ENCODE measurements at places on chromosomes 1 and 21. TPM values are rescaled to one million over a fixed set of nuclear protein-coding genes. Genes with fewer than 3 reads are reported as not detected.

Gene PPM1J
- total RNA-seq: 21.9 TPM

Gene OR4F29
- not detected for total RNA-seq

Gene SYT11
- total RNA-seq: 2.5 TPM

Gene TSTD1
- 347 TPM for total RNA-seq

Gene FOXO6
- total RNA-seq: 9.9 TPM

Gene PRAMEF4
- total RNA-seq: not detected

Gene FAM131C
- 10.9 TPM for total RNA-seq

Gene MAEL
- total RNA-seq: 0.11 TPM

Gene HSPG2
- total RNA-seq: 193 TPM

DNA sequence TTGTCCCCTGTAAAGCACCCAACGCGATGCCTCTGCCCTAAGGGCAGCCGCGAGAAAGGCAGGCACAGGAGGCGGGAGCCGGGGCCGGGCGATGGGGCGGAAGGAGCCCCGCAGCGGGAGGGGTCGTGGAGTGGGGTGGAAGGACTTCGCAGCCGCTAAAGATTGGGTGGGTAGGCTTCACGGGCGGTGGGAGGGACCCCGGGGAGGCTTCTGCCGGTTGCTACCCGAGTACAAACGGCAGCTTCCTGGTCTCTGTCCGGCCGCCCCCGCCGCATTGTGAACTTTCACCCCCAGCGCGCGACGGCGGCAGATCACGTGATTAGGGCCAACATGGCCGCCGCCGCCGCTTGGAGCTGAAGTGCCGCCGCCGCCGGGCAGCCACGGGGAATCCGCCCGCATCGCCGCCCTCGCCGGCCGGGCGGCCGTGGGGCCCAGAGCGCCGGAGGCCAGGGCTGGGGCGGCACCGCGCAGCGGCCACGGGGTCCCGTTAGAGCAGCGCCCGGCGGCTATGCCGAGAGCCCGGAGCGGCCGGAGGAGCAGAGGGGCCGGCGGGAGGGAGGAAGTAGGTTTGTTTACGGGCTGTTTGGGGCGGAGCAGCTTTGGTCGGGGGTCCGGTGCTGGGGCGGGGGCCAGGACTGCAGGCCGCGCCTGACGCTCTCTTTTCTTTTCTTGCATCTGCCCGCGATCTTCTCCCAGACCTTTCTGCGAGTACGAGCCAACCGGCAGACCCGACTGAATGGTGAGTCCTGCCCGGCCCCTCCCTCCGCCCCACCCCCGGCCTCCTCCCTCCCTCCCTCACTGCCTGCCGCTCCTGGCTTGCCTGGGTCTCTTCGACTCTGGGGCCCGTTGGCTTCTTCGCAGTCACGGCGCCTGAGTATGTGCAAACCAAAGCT, 42.4 kb downstream of the TMEM53 start:
- H3K36me3 ChIP-seq: no peaks in the 10 kb centered on the region
- peak overlapping the region; percentile 71 for H3K4me3 ChIP-seq
- H3K27me3 ChIP-seq: no peaks in the 10 kb centered on the region
- DNase-seq: peak; percentile 90

DNA sequence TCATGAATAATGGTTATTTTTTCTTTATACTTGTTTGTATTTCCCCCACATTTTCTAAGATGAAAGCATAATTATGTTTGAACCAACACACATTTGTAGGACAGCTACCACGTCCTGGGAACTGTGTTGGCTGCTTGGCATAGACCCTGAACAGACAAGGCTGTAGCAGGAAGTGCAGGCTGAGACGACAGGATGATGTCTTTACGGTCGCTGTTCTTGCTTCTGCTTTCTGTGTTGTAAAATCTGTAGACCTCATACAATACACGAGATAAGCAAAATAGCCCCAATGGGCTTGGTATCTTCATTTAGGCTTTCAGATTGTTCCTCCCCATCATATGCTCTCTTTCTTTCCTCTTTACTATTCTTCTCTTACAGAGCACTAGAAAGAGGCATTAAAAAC, 23.3 kb upstream of the OTUD3 start:
- no peak overlapping the region for H3K27ac ChIP-seq
- no peak overlapping the region for H3K4me3 ChIP-seq
- no peaks in the 10 kb centered on the region for H3K4me1 ChIP-seq
- H3K27me3 ChIP-seq: peaks cover 27% of the 10 kb centered on the region
- DNase-seq: no peak
- no peaks in the 10 kb centered on the region for H3K36me3 ChIP-seq

GRCh38 chr1:68228851-68229250, 3.5 kb downstream of the WLS start:
- H3K27me3 ChIP-seq: peaks cover 2% of the 10 kb centered on the region
- no peak for DNase-seq
- peak overlapping the region; percentile 20 for H3K27ac ChIP-seq
- no peak overlapping the region for H3K4me3 ChIP-seq

- H3K27me3 ChIP-seq: no peaks in the 10 kb centered on the region
- no peak overlapping the region for H3K4me3 ChIP-seq
- H3K36me3 ChIP-seq: no peaks in the 10 kb centered on the region
- H3K27ac ChIP-seq: no peak overlapping the region
- DNase-seq: no peak
- peaks cover 13% of the 10 kb centered on the region for H3K4me1 ChIP-seq
Measured at GRCh38 chr1:9315411-9316079, 22.9 kb downstream of the SPSB1 start.

DNA sequence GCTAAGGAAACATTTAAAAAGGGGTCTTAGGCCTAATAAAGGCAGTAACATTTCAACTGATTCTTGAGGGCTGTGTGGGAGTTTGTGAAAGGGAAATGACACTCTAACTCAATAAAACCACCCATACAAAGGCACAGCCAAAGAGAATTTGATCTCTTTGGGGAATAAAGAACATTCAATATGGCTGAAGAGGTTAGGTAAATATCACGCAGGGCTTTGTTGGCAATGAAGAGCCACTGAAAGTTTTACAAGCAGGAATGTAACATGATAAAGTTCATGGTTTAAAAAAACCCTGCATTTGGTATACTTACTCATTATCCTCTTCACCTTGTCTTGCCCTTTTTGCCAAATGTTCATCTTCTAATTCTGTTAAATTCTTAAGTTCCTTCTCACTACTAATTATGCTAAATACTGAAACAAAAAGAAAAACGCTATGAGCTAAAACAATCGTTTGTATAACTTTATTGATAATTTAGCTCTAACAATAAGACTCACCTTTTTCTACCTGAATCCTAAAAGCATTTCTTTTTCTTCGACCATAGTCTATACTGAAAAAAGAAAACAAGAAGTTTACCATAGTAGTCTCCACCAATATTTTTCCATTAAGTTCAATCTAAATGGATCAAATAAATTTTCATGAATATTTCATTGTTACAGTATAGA, 12.5 kb downstream of the NVL start:
- peaks cover 12% of the 10 kb centered on the region for H3K36me3 ChIP-seq
- H3K4me1 ChIP-seq: no peaks in the 10 kb centered on the region
- H3K27ac ChIP-seq: no peak overlapping the region
- H3K4me3 ChIP-seq: no peak overlapping the region

- no peaks in the 10 kb centered on the region for H3K36me3 ChIP-seq
- H3K27ac ChIP-seq: no peak overlapping the region
- no peak overlapping the region for H3K4me3 ChIP-seq
- no peaks in the 10 kb centered on the region for H3K27me3 ChIP-seq
- DNase-seq: no peak
- H3K4me1 ChIP-seq: no peaks in the 10 kb centered on the region
Measured at GRCh38 chr1:210340311-210340710, 11.6 kb downstream of the HHAT start.

GRCh38 chr1:14567056-14567455, 31.4 kb upstream of the KAZN start:
- H3K4me3 ChIP-seq: no peak overlapping the region
- no peaks in the 10 kb centered on the region for H3K4me1 ChIP-seq
- H3K36me3 ChIP-seq: no peaks in the 10 kb centered on the region

DNA sequence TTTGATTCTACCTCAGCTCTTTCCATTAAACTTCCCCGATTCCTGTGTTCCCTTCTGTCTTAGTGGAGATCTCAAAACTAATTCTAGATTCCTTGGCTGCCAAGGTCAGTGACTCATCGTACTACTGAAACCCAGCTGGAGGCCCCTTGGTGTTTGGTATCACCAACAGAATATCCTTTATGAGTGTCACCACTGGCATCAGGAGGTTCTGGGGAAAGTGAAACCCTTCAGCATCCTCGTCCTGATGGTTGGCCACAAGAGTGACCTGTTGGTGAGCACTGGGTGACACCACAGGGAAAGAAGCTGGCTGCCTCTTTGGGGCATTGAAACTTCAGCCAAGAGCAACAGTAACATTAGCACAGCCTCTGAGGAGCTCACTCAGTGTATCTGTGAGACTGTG, 9.6 kb downstream of the RAB42 start:
- H3K4me1 ChIP-seq: peaks cover 26% of the 10 kb centered on the region
- no peak overlapping the region for H3K27ac ChIP-seq
- H3K36me3 ChIP-seq: peaks cover 7% of the 10 kb centered on the region
- DNase-seq: no peak
- H3K27me3 ChIP-seq: no peaks in the 10 kb centered on the region
- no peak overlapping the region for H3K4me3 ChIP-seq

DNA sequence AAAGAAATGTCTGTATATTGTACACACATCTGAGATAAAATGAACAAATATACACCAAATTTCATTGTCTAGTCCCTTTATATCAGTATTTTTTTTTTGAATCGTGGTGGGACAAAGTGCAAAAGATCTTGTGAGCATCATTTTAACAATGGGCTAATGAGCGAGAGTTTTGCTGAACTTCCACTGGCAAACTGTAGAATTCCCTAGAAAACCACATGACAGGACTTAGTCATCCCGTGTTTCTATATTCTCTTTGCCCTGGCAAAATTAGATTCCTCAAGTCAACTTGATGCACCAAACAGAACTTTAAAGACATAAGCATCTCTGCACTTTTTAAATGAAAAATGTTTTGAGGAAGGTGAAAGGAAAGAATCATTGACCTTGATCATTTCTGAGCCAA, 488.2 kb upstream of the PTBP2 start:
- no peak overlapping the region for H3K27ac ChIP-seq
- H3K27me3 ChIP-seq: no peaks in the 10 kb centered on the region
- DNase-seq: no peak
- H3K36me3 ChIP-seq: no peaks in the 10 kb centered on the region
- H3K4me3 ChIP-seq: no peak overlapping the region

- no peaks in the 10 kb centered on the region for H3K36me3 ChIP-seq
- DNase-seq: no peak
- H3K4me3 ChIP-seq: no peak overlapping the region
- H3K27ac ChIP-seq: no peak overlapping the region
Measured at GRCh38 chr21:39696196-39696595, 48.8 kb upstream of the IGSF5 start.

- H3K27me3 ChIP-seq: no peaks in the 10 kb centered on the region
- DNase-seq: no peak
- H3K4me1 ChIP-seq: no peaks in the 10 kb centered on the region
- H3K36me3 ChIP-seq: no peaks in the 10 kb centered on the region
Measured at GRCh38 chr1:236468625-236469024, 55.2 kb upstream of the LGALS8 start.

DNA sequence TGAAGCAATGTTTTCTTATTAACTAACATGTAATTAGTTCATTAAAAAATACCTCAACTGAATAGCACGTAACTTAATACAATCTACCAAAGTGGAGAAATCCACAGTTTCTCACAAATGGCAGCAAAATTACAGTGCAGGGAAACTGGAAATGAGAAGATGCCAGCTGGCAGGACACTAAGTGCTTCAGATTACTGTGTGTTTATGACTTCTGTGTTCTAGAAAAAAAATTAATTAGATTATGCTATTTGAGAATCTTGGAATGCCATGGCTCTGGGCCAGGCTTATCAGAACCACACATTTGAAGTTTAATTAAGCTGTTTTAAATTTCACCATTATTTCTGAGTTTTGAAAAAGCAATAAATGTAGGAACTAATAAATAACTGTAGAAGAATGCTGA, 357.6 kb downstream of the TGFB2 start:
- no peaks in the 10 kb centered on the region for H3K27me3 ChIP-seq
- H3K4me3 ChIP-seq: no peak overlapping the region
- no peaks in the 10 kb centered on the region for H3K36me3 ChIP-seq
- peak; percentile 13 for DNase-seq
- no peak overlapping the region for H3K27ac ChIP-seq

GRCh38 chr1:232707142-232707541, 77.2 kb upstream of the SIPA1L2 start:
- DNase-seq: no peak
- no peaks in the 10 kb centered on the region for H3K27me3 ChIP-seq
- no peak overlapping the region for H3K27ac ChIP-seq
- H3K4me1 ChIP-seq: no peaks in the 10 kb centered on the region
- H3K4me3 ChIP-seq: no peak overlapping the region

DNA sequence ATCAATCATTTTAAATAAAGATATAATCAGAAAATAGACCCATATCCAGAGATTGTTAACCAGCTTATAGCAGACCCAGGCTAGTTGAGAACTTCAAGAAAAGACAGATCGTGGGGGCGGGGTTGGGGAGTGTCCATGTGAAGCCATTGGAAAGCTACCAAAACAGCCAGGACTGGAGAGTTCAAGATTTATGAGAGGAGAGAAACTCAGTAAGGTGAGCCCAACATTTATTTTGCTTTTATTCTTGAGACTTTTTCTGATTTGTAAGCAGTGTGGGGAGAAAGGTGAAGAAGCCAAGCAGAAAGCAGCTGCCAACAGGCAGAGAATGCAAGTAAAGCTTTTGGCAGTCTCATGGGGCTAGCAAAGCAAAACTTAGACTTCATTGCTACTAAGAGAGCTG, 179.9 kb downstream of the VPS13D start:
- H3K36me3 ChIP-seq: no peaks in the 10 kb centered on the region
- H3K27me3 ChIP-seq: no peaks in the 10 kb centered on the region
- H3K4me3 ChIP-seq: no peak overlapping the region
- peaks cover 46% of the 10 kb centered on the region for H3K4me1 ChIP-seq
- H3K27ac ChIP-seq: no peak overlapping the region

DNA sequence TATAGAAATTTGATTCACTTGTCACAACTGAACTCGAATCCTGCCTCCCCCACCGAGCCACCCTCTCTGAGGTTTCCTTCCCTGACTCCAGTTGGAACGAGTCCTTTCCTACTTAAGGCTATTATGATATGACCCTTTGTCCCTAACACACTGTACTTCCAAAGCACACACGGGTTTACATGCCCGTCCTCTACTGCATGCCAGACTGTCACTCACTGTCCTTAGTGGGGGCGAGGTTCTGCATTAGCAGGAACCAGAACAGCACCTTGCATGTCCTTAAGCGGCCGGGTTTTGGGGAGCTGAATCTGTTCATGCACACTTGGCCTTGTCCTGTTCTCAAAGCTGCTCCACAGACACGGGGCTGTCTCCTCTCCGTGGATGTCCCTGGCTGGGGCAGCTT, 164.6 kb upstream of the KCNJ6 start:
- no peak overlapping the region for H3K27ac ChIP-seq
- no peaks in the 10 kb centered on the region for H3K27me3 ChIP-seq
- H3K4me1 ChIP-seq: no peaks in the 10 kb centered on the region
- no peak for DNase-seq

DNA sequence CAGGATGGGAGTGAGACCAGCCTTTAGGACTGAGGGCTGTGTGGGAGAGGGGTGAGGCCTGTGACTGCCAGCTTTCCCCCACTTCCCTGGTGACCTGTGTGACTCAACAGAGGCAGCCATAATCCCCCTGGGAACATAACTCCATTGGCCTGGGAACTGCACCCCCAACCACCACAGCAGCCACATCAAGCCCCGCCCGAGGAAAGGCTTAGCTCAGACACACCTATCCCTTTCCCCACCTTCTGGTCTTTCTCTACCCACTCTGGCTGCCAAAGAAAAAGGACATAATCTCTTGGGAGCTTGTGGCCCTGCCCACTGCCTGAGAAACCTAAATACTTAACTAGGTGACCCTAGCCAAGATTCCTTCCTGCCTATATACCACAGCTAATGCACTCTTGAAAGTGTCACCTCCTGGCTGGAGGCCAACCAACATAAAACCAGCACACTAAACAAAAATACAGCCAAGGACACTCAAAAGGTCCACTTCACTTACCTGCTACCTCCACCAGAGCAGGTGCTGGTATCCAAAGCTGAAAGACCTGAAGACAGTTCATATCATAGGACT, 406.6 kb upstream of the CAMK1G start:
- no peak for DNase-seq
- no peaks in the 10 kb centered on the region for H3K36me3 ChIP-seq
- H3K4me1 ChIP-seq: no peaks in the 10 kb centered on the region
